GM04504 (cell line): ENCODE measurements at places on chromosomes 4 and X.

DNA sequence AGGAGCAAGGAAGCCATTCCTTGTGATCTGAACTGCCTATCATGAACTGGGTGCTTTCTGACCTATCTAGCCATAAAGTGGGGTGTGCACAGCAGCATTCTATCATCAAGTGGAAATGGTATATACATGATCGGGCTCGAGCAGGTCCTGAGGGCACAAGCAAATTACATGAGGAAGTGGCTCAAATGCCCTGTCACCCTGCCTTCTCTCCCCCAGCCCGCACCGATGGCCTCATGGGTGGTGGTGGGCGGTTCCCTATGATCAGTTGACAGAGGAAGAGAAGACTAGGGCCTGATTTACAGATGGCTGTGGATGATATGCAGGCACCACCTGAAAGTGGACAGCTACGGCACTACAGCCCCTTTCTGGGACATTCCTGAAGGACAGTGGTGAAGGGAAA is 46.3 kb upstream of the BCLAF3 start:
- no peak for DNase-seq

DNA sequence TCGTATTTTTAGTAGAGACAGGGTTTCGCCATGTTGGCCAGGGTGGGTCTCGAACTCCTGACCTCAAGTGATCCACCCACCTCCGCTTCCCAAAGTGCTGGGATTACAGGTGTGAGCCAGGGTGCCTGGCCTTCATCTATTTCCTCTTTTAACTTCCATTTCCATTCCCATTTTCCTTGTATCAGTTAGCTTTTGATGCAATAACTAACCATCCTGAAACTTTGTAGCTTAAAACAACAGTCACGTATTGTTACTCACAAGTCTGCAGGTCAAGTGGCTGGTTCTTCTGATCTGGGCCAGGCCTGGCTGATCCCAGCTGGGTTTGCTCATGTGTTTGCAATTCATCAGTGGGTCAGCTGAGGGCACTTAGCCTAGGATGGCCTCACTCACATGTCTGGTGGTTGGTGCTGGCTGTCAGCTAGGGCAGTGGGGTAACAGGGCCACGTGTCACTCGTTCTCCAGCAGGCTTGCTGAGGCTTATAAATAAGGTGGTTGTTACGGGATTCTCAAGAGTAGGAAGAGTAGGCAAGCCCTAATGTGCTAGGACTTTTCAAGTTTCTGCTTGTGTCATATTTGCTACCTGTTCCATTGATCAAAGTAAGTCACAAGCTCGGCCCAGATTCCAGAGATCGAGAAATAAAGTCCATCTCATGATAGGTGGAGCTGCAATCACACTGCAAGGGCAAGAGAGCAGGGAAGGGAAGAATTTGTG is 88.2 kb downstream of the SOWAHB start:
- DNase-seq = peak; percentile 54

DNA sequence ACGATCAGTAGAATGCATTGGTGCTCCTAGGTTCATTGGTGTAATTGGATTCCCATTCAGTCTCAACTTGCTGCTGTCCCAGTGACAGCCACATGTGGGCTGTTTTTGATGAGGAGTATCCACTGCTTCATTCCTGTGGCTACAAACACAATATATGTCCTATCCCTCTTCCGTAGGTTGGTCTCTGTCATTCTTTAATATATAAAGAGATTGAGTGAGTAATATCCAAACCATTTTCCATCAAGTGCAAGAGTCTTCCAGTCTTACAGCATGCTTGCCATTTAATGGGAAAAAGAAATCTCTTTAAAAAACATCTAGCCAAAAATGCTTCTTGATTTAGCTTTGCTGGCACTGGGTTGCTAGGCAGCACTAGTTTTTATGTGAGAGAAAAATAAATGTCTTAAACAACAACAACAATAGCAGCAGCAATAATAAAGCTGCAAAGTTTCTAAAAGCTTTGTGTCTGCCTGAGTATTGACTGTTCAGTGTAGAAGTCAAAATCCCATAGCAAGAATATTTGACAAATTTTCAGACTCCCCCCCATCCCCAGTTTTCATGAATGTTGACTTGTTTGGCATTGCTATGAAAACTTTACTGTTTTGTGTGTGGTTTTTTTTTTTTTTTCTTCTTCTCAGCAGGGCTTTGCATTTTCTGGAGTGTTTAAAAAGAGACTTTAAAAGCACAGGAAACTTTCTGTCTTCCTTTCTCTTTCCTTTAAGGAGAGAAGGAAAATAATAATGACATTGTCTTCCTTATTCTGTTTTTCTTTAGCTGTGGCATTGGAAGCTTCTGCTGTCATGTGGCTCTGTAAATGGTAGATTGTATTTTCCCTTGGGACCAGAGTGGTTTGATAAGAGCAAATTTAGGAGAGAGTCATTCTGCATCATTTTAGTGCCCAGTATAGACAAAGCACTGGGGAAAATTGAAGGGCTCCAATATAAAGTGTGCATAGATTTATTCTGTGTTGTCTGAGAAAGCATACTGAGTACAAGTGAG is 244.3 kb downstream of the ARHGAP10 start:
- peak; percentile 44 for DNase-seq

- no peak for DNase-seq
Measured at GRCh38 chr4:55125763-55126541, 557 bp upstream of the KDR start.

GRCh38 chr4:72006586-72006985 is 25.2 kb upstream of the NPFFR2 start:
- DNase-seq = peak; percentile 21

DNA sequence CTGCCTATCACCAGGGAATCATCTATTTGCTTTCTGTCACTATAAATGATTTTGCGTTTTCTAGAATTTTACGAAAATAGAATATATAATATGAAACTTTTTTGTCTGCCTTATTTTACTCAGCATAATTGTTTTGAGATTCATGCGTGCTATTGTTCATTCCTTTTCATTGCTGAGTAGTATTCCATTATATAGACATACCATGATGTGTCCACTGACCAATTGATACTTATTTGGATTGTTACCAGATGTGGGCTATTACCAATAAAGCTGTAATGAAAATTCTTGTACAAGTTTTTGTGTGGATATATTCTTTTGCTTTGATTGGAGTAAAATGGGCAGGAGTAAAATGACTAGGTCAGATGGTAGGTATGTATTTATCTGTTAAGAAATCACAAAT is 390.7 kb upstream of the EMCN start:
- no peak for DNase-seq

GRCh38 chrX:107935664-107936433 is 46.3 kb downstream of the TEX13B start:
- no peak for DNase-seq

DNA sequence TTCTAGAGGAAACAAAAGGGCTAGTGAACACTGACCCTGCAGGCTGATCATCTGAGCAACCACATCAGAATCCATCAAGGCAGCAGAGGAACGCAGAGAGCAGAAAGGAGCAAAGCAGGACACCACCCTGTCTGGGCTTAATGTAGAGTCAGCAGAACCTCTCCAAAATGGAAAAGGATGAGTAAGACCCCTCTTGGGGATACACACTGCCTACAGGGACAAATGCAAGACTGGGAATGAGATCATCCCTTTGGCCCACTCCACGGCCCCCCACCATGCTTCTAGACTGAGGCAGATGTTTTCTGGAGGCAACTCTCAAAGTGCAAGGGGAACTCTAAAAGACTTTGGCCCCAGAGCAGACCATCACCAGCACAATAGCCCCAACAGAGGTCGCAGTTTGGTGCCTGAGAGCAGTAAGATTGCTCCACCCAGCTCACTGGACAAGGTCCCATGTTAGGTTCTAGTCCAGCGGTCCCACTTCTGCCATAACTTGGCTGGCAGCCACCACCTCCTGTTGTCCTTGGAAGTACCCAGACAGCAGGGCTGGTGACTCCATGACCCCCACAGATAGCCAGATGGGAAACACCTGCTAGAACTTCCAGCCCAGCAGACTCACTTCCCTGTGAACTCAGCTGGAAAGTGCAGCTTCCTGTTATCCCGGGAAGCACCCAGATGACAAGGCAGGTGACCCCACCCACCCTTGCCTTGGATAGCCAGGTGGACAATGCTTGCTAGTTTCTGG is 372.7 kb downstream of the INPP4B start:
- no peak for DNase-seq

DNA sequence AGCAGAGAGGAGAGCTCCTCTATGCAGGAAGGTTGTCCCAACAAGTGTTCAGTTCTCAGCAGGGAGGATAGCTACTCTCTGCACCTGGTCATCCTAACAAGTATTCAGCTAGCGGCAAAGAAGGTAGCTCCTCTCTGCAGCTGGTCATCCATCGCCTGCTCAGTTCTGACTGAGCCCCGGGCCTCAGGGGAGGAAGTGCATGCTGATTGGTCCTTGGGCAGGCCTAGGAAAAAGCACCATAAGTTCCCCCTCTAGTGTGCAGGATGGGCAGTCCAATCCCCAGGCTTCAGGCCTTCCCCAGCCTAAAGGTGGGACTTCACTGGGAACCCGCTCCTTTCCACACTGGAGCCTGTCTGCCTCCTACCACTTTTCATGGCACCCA is 4.4 kb upstream of the FBXW7 start:
- no peak for DNase-seq

- no peak for DNase-seq
Measured at GRCh38 chr4:40998675-40999358, 215.5 kb downstream of the APBB2 start.

DNA sequence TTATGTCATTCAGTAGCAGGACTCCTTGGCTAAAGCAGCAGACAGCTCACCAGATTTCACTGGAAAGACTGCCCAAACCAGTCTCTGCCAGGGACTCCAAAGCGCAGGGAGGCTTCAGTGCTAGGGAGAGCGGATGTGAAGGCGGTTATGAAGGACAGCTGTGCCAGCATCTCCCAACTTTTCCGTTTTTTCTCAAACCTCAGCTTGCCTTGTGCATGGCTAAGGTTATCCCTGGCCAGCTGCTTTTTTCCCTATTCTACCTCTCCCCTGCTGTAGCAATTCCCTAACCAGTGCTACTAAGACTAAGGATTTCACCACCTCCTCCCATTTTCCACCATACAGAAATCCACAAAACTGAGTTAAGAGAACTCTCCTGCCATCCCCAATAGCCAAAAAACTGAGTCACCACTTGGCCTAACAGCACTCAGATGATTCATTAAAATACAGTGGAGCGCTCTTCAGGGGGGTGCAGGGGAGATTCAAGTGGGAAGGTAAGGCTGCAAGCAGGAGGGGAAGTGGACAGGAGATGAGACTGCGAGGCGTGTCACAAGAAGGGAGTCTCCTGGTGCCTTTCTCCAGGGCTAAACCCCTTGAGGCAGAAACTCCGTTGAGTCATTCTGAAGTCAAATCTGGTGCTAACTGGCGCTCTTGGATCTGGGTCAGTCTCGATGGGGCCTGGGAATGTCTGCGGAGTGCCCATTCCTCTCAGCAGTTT is 90.7 kb downstream of the PALLD start:
- DNase-seq = no peak

DNA sequence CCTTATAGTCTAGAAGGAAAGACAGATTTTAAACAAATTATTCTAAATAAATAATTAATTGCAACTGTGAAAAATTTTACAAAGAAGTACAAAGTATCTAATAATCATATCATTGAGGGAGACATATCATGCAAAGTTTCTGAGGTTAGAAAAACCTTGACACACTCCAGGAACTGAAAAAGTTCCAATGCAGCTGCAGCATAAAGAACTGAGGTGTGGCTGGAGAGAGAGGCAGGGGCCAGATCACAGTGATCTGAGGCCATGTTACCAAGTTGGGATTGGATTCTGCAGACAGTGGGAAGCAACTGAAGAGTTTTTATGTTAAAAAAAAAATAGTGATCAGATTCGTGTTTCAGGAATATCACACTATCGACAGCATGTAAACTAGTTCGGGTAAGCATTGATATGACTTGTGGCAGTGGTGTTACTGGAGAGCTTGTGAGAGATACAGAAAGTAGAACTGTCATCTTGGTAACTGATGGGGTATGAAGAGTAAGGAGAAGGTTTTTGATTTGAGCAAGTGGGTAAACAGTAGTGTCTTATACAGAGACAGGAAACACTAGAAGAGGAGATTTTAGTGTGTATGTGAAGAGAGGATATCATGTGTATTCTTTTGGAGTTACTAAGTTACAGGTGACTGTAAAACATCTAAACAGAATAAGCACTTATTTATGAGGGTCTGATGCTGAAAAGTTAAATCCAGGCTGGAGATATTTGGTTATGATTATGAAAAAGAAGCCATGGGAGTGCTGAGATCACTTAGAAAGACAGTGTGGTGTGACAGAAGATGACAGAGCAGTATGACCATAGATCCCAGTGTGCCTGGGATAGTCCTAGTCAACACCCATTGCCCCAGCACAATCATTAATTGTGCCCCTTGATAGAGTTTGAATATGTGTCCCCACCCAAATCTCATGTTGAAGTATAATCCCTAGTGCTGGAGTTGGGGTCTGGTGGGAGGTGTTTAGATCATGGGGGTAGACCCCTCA is 15.6 kb upstream of the SPRY1 start:
- DNase-seq = no peak

DNA sequence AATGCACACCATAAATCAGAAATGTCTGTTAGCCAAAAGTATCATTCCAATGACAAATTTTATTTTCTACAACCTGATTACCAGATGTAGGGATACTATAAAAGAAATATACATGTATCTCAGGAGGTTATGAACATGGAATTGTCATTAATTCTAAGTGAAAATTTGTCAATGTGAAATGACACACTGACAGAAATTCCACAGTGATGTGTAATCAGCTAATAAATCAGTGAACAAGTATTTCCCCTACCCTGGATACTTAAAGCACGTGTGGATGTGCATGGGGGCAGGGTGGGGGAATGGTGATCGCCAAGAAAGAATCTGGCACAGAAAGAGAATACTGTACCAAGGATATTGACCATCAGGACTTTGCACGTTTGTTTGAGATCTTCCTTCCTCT is 123.6 kb downstream of the SH3RF1 start:
- no peak for DNase-seq

GRCh38 chrX:76971393-76972376 is 475.5 kb upstream of the FGF16 start:
- no peak for DNase-seq

- no peak for DNase-seq
Measured at GRCh38 chrX:137930533-137930932, 364.6 kb downstream of the ZIC3 start.

GRCh38 chrX:2907295-2907694 is 21.8 kb downstream of the ARSD start:
- no peak for DNase-seq

GRCh38 chr4:125492957-125493356 is 178.2 kb downstream of the FAT4 start:
- DNase-seq = no peak

DNA sequence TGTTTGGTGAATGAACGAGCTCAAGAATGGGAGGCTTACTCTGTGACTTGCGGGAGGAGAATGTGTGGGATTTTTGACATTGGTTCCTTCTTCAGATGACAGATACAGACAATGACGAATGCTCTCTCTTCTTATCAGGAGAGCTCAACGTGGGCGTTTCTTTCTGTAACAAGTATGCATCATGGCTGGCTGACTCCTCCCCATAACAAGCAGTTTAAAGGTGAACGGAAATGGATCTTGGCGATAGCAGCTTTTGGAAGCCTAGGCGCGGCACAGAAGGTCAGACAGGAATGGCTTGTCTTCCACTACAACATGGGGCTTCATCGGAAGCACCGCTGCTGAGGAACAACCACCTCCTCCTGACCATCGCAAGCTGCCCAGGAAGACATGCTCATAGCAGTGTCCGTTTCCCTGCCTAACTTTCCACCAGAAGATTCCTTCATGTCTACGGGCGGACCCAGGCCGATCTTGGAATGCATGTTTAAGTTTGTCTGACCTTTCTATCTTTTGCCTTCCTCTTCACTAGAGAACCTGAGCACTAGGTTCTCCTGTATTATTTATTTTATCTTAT is 18.3 kb upstream of the ACSL1 start:
- no peak for DNase-seq
